ENCODE measurements at places on chromosomes 1 and 21.

DNA sequence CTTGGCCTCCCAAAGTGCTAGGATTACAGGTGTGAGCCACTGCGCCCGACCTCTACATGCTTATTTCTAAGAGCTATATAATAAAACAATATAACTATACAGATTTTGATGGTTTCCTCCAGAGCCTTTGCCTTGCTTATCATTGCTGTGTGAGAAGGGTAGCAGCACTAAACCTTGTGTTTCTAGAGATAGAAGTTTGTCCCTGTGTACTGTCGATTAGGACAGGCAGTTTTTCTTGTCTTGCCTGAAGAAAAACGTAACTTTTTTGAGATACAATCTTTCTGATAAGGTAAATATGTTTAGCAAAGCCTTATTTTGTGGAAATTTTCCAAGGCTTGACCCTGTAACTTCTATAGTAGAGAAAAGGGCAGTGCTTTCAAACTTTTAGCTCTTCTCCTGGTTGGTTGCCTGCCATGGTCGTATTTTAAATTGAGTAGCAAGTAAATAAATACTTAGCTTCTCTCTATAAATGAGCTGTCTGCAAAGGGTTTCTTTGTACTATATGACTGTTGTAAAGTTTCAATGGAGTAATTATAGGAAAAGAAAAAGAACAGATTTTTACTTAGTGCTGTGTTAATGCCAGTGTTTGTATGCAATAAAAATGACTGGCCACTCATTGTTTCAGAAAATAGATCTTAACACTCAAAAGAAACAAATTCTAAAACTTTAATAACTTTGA lies 86.4 kb upstream of the CACYBP start:
- no peak for DNase-seq

- DNase-seq: no peak
Measured at GRCh38 chr1:228804640-228805413, 69.5 kb downstream of the RHOU start.

- DNase-seq: no peak
Measured at GRCh38 chr1:24426744-24427544, 11.3 kb downstream of the NIPAL3 start.

GRCh38 chr21:42308161-42308913 lies 6.9 kb downstream of the TFF3 start:
- DNase-seq: no peak

DNA sequence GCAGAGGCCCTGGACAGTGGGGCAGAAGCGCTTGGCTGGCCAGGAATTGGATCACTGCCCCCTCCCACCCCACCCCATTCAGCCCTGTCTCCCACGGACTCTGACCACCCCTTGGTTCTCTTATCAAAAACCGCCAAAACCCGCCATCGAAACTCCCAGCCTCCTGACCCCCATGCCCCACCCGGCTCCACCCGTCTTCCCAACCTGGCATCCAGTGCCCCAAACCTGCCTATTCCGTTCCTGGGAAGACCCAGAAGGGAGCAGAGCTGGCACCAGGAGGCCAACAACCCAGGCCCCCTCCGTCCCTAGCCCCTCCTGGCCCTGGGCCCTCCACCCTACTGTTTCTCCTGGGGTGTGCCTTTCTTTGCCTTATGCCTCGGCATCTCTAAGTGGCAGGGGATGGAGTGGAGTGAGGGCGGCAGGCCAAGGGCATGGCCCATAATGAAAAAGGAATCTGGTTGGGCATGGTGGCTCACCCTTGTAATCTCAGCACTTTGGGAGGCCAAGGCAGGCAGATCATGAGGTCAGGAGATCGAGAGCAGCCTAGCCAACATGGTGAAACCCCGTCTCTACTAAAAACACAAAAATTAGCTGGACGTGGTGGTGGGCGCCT lies 16.5 kb upstream of the EPHA2 start:
- no peak for DNase-seq

- DNase-seq: peak; percentile 43
Measured at GRCh38 chr21:33302796-33303195, 22.0 kb upstream of the IFNAR1 start.

- DNase-seq: no peak
Measured at GRCh38 chr21:39637197-39637970, 24.6 kb downstream of the B3GALT5 start.

- DNase-seq: no peak
Measured at GRCh38 chr1:24727501-24728216, 17.6 kb upstream of the CLIC4 start.

All from WERI-Rb-1 (cell line).